Omental fat pad (tissue), 4 donors: ENCODE measurements at places on chromosomes 1 and 21. TPM values are rescaled to one million over a fixed set of nuclear protein-coding genes. Genes with fewer than 3 reads are reported as not detected.

Gene CRYBG2
- total RNA-seq = not detected

Gene NPR1
- 133 TPM for total RNA-seq

Gene RIMKLA
- total RNA-seq = 0.12 TPM

Gene SAMD11
- 7.7 TPM for total RNA-seq

Gene CSF3R
- total RNA-seq = 37.1 TPM

Gene CD84
- total RNA-seq = 33.4 TPM

Gene ITLN1
- total RNA-seq = 1,070 TPM

Gene PODN
- 141 TPM for total RNA-seq

GRCh38 chr1:178360421-178360820, 136.3 kb downstream of the CLEC20A start:
- no peak for DNase-seq

DNA sequence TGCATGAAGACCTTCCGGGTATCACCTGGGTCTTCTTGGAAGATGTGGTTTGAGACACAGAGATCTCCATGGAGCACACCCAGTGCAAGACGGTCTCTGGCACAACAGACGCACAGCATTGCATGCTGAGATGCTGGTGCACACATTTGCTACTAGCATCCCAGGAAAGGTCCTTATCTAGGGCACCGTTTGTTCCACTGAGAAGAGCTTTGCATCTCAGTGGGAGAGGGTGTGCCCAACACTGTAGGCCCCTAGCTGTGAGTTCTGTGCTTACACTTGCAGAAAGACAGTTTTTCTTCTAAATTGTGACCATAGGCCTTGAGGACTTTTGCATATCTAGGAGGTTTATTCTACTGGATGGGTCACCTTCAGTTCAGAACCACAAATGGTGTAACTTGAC, 554.1 kb downstream of the MATN1 start:
- no peak for DNase-seq

DNA sequence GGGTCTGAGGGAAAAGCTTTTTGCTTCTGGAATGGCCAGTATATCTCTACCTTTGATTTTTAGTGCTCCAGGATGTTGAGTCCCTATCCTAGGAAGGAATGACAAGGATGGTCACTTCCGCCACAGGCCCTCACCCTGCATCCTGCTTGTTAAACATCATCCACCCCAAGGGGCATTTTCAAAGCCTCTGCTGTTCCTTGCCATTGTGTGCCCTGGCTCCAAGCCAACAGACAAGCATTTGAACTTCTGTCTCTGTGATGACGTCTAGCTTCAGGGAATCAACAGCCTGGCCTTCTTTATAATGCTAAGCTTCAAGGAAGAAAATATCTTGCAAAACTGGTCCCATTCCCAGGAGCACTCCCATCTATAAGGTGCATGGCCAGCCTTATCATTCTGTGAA, 12.3 kb upstream of the JAM2 start:
- DNase-seq = no peak

DNA sequence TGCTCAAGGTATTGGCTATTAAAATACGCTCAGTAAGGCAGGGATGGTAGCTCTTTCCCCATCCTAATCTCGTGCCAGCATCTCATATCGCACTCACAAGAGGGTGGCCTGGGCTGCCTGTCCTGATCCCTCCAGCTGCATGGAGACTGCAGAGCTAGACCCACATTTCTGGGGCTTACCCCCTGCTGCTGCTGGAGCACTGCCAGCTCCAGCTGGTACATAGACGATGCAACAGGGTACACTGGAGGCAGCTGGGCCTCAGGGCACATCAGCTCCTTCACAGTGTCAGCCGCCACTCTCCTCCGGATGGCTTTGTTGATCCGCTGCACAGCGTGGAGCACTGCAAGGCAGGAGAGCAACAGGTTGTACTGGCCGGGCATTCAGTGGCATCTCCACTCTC, 16.0 kb downstream of the IQGAP3 start:
- DNase-seq = no peak

- no peak for DNase-seq
Observed at GRCh38 chr1:208303743-208304712, 59.8 kb upstream of the PLXNA2 start.

- DNase-seq = no peak
Observed at GRCh38 chr1:84889437-84889836, 3.6 kb downstream of the LPAR3 start.

DNA sequence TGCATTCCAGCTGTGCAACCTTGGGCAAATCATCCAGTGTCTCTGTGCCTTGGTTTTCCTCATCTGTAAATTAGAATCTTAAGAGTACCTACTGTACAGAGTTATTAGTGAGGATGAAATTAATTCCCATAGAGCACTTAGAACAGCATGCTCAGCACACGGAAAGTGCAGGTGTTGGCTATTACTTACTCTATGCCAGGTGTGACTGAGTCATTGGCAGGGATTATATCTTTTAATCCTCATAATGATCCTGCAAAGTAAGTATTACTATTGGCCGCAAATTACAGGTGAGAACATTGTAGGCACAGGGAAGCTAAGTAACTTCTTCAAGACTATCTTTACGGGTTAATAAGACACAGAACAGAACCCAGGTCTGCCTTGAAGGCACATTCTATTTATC, 6.3 kb upstream of the UBE2U start:
- no peak for DNase-seq

- DNase-seq = no peak
Observed at GRCh38 chr1:167926486-167926997, 9.9 kb upstream of the DCAF6 start.

GRCh38 chr1:12047120-12047876, 15.8 kb upstream of the TNFRSF8 start:
- no peak for DNase-seq

GRCh38 chr21:42618707-42619102, 34.7 kb upstream of the PDE9A start:
- no peak for DNase-seq

DNA sequence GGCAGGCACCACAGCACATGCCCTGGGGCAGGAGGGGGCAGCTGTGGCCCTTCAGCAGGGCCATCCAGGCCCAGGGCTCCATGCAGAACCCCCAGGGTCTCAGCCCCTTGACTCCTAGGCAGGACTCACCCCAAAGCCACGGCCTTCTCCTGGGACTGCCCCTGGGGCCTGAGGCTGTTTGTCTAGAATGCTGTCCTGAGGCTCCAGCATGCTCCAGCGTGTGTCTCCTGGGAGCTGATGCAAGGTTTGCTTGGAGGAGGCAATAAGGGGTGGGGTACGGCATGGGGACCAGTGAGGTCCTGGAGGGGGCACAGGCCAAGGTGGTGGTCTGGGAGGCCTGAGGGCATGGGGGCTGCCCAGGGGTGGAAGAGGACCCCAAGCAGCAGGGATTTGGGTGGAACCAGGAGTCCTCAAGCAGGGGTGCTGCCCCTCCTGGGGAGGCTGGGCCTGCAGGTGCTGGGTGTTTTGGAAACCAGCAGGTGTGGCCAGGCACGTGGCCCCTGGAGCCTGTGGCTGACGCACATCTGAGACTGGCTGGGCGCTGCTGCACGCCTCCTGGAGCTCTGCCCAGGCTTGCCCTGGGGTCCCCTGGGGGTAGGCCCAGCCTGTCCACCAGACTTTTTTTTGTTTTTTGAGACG, 7.8 kb upstream of the CALML6 start:
- no peak for DNase-seq

DNA sequence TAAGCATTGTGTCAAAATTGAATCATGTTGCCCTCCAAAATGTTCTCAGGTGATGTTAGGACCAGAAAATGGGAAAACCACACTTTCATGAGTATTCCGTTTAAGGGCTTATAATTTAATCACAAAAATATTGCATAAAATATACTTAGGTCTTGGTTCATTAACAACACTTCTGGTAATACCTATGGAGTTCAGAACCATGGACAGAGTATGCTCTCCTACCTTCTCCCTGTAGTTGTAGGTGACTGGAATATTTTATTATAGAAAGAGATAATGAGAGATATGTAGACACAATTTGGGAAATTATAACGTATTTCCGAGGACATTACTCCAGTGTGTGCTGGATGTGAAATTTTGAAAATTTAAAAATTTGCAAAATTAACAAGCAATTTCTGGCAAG, 232.5 kb downstream of the NCAM2 start:
- DNase-seq = no peak
